CMK (cell line): ENCODE measurements at places on chromosomes 7 and 10.

DNA sequence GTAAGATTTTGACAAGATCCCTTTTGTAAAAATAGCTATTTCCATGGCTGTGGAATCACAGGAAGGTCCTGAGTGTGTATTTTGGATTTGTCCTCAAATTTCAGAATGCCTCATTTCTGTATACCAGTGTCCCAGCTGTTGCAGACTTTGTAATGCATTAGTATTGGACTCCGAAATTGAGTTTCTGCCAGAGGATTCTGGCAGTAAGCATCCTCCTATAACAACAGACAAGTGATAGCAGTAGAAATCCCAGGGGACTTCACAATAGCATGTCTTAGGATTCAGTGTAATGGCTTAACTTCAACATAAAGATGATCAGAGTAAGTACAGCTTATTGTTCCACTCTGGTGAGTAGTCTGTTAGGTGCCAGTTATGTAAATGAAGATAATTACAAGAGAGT is 104.6 kb downstream of the FOXP2 start:
- no peak for DNase-seq

- no peak for DNase-seq
Observed at GRCh38 chr7:28732071-28732869, 225.9 kb downstream of the TRIL start.

GRCh38 chr7:99392659-99393354 is 15.6 kb downstream of the PDAP1 start:
- DNase-seq: no peak

GRCh38 chr7:11077816-11078215 is 104.1 kb downstream of the PHF14 start:
- DNase-seq: no peak

GRCh38 chr7:40058636-40059035 is 75.8 kb downstream of the MPLKIP start:
- no peak for DNase-seq

GRCh38 chr10:71911296-71911953 is 52.8 kb upstream of the CHST3 start:
- DNase-seq: no peak

DNA sequence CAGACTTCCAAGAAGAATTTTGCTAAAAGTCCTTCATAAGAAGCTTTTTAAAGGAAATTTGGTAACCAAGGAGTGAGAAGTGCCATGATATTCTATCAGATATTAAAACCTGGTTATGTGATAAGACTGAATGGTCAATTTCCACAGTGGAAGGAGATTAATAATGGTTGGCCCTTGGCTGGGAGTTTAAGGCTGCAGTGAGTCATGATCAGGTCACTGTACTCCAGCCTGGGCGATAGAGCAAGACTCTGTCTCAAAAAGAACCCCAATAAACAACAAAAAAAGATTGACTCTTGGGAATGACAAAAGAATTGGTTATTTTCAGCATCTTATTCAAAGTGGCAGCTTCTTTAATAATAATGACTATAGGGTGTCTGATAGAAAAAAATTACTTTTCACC is 37.2 kb downstream of the EXOC4 start:
- no peak for DNase-seq

DNA sequence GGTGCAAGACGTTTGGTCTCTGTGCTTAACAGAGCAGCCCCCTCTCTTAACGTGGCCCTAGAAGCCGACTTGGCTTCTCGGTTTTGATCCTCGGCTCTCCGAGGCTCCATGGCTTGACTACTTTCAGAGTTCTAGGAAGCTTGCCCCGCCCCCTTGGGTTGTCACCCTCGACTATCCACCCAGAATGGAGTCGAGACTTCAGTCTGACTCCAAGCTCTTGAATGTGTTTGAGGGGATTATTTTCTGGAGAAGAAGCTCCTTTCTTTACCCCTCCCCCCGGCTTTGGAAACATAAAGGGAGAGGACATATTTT is 448 bp downstream of the SEC24C start:
- peak; percentile 25 for DNase-seq

GRCh38 chr7:157662110-157662791 is 325.4 kb downstream of the DNAJB6 start:
- no peak for DNase-seq

DNA sequence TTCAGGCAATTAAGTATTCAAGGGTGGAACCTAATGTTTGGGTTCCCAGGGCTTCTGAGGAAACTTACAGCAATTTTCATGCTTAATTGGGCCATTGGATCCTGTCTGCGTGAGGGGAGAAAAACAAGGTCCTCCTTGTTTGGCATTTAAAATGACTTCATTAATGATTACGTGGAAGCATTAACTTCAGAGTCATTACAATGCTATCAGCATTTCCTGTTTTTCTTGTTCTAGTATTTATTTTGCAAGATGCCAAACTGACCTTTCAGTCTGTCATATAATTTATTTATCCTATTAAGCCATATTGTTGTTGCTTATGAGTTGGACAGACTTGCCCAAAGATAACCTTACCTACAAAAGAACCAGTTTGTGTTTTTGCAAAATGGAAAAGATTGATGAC is 324.1 kb upstream of the LRRN3 start:
- DNase-seq: no peak

DNA sequence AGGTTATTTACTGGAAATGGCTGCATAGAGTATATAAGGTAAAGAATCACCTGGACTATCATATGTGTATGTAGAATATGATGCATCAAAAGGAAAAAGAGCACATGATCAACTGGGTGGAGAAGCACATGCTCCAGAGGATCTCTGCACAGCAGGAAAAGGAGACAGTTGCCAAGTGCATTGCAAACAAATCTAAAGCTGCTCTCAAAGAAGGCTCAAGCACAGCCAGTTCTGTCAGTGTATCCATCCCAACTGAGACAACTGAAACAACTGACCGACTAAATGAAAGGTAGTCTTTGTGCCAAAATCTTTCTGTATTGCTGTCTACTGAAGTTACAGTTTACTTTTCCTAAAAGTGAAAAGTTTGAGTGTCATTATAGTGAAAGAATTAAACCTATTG is 83.2 kb upstream of the SGCE start:
- DNase-seq: no peak

GRCh38 chr10:124198871-124199270 is 105.5 kb upstream of the CHST15 start:
- no peak for DNase-seq

DNA sequence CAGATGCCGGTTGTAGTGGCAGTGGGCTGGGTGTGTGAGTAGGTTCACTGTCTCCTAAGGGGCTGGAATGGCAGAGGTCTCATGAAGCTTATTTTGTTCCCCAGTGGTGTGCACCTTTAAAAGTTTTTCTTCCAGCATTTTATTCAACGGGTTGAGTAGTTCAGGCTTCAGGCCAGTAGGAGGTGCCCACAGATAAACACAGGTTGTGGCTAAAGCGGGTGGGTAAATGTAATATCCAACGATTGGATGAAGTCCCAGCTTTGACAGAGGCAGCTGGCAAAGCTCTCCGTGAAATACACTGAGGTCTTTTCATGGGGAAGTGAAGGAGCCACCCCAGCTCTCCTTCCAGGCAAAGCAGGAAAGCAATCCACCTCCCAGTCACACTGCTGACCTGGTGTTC is 339.8 kb upstream of the LRRTM3 start:
- no peak for DNase-seq

DNA sequence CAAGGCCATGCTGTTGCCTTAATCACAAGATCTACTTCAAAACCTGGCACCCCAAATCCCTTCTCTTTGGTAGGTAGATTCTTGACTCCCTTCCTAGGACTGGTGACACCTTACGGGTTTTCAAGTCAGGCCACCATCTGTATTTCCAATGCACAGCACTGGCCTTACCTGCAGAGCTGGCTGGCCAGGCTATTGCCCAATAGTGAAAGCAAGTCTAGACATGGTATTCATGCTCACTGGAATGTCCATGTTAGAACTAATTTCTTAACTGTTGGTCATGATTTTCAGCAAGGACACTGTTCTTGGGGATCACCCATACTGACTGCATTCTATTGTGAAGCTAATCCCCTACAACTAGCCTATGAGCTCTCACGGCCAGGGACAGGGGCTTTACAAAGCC is 313.1 kb upstream of the RNF32 start:
- DNase-seq: no peak

DNA sequence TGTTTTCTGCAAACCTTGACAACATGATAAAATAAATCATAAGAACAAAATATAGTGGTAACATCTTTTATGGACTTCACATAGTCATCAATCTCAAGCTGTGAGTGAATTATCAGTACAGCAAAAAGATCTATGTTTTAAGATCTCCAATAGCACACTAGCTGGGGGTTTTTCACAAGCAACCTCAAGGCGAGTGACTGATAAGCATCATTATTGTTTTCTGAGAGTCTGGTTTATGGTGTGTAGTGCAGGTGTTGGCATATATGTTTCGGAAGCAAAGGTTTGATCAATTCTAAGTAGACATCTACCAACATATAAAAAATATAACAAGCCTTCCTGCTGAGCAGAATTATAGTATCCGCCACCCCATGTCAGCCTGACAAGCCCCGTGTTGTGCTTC is 403.8 kb upstream of the MGMT start:
- DNase-seq: no peak

DNA sequence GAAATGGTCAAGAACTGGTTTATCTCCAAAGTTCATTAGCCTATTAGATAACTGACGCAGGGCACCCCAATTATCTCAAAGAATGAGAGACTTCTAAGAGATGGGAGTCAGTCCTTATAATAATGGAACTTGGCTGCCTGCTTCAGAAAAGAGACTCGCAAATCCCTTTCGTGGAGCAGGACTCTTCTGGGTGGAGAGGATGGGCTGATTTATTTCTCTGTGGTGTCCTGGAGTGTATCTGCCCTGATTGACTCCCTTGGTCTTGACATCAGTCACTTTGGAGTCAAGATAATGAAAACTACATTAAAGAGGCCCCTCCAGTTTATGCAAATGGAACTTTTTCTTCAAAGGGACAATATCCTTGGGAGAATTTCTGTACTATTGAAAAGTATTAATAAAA is 198.9 kb downstream of the HDAC9 start:
- DNase-seq: no peak

- no peak for DNase-seq
Observed at GRCh38 chr7:94874036-94874785, 33.2 kb upstream of the PPP1R9A start.

- no peak for DNase-seq
Observed at GRCh38 chr10:77036276-77036675, 601.3 kb downstream of the KCNMA1 start.

GRCh38 chr10:112471878-112472487 is 25.0 kb downstream of the VTI1A start:
- no peak for DNase-seq

DNA sequence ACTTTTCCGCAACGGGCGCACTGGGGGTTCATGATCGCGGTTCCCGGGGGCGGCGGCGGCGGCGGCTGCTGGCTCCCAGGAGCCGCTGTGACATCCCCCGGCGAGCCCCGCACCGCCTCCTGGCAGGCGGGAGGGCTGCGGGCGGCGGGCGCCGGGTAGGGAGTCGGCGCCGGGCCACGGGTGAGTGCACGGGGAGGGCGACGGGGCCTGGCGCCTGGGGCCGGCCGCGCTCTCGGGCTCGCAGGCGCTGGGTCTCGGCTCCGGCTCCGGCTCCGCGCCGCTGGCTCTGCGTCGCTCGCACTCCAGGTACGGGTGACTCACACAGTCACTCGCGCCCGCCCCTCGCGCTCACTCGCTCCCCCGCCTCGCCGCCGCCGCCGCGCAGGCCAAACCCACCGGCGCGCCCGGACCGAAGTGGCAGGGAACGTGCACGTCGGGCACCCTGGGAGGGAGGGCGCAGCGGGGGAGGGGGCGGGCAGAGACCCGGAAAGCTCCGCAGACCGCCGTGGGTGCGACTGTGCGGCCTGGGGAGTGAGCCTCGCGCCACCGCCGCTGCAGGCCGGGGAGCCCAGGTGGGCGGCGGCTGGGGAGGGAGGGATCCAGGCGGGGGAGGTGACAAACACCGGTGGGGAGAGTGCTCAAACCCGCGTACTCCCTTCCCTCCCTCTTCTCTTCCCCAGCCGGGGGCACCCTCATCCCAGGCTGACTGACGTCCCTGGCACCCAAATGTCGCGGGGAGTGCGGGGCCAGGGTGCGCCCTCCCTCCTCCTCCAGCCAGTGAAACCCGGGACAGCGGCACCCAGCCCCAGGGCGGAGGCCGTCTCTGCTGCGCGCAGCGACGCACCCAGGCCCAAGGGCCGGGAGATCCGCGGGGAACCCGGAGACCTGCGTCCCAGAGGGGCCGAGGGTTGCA is 276.9 kb upstream of the NEBL start:
- DNase-seq: no peak

- DNase-seq: no peak
Observed at GRCh38 chr7:51647486-51647885, 330.9 kb upstream of the COBL start.

- DNase-seq: peak; percentile 37
Observed at GRCh38 chr10:48215486-48216203, 58.9 kb downstream of the FRMPD2 start.

- no peak for DNase-seq
Observed at GRCh38 chr7:149296368-149296767, 34.4 kb downstream of the ZNF783 start.

GRCh38 chr7:157043745-157044144 is 33.3 kb upstream of the MNX1 start:
- DNase-seq: no peak

GRCh38 chr7:151366166-151366879 is 24.7 kb downstream of the NUB1 start:
- no peak for DNase-seq

DNA sequence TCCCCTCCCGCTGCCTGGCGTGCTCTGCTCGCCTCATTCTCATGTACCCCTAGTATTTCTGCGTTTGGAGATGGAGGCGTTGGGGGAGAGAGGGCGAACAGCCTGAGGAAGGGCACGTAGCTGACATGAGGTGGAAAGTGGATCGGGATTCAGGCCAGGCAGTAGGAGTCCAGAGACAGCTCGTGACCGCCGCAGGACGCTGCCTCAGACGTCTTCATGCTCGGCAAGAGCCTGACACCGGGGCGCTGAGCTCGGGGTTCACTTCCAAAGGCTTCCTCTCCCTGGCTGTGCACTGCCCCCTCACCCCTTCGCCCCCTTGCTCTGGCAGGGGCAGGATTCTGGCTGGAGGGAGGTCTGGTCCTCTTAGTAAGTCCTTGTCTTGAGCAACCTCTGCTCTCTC is 374.4 kb upstream of the MKI67 start:
- DNase-seq: no peak

GRCh38 chr10:86090807-86091206 is 275.8 kb downstream of the GRID1 start:
- no peak for DNase-seq

GRCh38 chr10:12435348-12435747 is 86.0 kb downstream of the CAMK1D start:
- no peak for DNase-seq

- DNase-seq: no peak
Observed at GRCh38 chr10:16497911-16498310, 23.8 kb downstream of the C1QL3 start.

DNA sequence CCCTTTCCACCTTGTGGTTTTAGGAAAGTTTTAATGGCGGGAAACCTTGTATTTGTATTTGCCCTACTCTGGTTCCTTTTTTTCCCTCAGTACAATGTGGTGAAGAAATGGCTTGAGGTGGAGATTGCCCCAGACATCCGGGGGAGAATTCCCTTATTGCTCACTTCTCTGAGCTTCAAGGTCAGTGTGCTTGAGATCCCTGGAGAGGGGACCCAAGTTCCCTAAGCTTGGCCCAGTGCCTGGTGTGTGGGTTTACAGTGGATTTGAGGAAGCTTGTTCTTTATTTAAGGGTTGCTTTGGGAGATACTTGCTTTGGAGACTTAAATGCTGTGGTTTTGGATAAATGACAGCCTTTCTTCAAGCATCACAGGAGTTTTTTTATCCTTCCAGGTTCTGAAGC is 18.3 kb downstream of the CALHM2 start:
- DNase-seq: no peak
